Hematopoietic multipotent progenitor cell treated with erythropoietin and hydrocortisone succinate and interleukin-3 and kit ligand, for 15 days (in vitro differentiated cells): ENCODE measurements at places on chromosomes 11 and 22.
A peak's percentile ranks its signal among the peaks of the same experiment; 100 is the strongest.

DNA sequence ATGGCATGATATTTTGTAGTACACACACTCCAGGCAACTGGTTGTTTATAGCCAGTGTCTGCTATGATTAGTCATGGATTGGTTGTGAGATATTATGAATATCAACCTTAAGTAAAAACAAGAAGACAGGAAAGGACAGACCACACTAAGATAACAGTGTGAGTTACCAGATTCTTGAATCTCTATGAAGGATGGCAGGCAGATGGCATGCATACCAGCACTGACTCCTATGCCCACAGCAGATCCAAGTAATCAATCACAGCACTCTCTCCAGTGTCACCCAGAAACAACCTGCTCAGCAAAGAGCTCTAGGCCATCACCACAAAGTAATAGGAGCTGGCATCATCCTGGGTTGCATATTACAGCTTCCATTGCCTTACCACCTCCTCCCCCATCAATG, 116.6 kb downstream of the GALNT18 start:
- DNase-seq = no peak

- DNase-seq = no peak
Measured at GRCh38 chr11:128735935-128736605, 42.2 kb downstream of the FLI1 start.

DNA sequence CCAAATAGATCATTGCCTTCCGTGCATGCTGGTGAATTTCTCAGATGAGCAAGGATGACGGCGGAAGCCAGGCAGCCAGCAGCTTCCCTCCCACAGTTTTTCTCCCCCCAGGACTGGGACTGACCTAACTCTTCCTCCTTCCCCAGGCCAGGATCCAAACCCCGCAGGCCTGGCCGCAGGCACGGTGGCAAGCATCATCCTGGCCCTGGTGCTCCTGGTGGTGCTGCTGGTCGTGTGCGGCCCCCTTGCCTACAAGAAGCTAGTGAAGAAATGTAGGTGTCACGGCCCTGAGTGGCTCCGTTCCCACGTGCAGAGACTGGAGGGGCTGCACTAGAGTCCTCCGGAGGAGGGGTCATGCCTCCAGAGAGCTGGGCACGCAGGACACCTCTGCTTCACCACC, 20.5 kb downstream of the CD5 start:
- no peak for DNase-seq

DNA sequence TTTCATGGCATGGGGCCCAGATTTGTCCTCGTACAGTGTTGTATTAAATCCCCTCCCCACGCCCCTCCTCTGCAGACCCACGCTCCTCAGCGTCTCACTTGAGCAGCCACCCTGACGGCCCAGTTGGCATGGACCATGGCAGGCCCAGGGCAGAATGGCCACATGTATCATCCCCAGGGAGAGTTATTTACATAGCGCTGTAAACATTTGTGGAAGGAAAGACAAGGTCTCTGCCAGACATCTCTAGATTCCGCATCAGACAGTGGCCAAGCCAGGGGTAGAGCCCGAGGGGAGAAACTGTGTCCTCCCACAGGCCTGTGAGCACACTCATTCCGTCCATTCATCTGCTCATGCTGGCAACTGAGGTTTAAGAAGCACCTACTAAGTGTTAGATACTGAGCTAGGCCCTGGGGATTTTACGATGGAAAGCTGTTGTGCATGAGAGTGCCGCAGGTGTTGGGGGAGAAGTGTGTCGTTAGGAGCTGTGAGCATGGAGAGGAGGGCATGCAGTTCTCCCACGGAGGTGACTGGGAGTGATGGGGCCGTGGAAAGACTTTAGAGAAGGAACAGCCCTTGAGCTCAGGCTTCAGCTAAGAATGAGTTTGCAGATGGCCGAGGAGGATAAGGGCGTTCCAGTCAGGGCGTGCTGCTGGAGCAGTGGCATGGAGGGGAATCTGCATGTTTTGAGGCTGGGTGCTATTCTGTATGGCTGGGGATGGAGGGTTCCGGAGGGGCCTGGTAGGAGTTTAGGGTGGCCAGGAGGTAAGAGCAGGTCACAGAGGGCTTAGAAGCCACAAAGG, 94.9 kb downstream of the GRIK4 start:
- no peak for DNase-seq

DNA sequence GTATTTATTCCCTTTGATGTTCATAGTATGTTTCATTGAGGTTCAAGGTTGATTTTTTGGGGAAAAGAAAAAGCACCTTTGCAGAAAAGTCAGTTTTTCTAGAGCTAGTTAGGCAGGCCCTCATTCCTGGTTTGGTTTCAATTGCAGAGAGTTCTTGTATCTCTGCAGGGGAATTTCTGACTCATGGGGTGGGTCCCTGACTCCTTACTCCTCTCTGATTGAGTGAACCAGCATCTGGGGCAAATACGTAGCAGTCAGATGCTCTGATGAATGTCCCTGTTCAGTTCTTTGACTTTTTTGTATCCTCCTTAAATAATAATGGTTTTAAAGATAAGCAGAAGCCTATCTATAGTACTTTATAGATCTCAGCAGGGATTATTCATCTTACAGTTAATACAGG, 7.7 kb upstream of the NCR3LG1 start:
- no peak for DNase-seq

DNA sequence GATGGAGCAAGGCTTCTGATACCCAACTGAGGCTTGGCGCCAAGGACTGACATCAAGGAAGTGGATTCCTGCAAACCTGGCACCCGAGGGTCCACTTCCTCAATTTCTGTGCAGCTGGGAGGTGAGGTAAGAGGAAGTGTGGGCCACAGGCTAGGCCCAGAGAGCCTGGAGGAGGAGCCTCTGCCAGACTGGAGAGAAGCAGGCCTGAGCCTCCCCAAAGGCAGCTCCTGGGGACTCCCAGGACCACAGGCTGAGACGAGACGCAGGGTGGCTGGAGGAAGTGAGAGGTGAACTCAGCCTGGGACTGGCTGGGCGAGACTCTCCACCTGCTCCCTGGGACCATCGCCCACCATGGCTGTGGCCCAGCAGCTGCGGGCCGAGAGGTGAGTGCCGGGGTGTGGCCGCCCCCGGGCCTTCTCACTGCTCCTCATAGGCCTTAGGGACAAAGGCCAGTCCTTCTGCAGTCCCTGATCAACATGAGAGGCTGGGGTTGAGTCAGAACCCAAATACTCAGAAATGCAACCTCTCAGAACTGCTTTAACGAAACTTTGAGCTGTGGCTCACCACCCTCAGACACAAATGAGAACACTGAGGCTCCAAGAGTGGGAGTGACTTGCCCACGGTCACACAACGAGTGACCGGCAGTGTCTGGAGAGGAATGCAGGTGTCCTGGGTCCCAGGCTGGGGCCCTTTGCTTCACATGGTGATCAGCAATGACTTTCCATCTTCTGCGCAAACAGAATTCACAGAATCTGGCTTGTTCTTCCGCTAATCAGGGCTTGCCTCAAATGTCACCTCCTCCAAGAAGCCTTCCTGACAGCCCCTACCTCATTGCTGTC, at the start of gene NCF4:
NCF4 (plus strand) TSS at position 186 of the 839 bp plus-strand sequence; CDS start at position 352, 166 bp downstream.
- no peak for DNase-seq

GRCh38 chr22:43344520-43344787, 1.3 kb upstream of the SCUBE1 start:
- DNase-seq = no peak

DNA sequence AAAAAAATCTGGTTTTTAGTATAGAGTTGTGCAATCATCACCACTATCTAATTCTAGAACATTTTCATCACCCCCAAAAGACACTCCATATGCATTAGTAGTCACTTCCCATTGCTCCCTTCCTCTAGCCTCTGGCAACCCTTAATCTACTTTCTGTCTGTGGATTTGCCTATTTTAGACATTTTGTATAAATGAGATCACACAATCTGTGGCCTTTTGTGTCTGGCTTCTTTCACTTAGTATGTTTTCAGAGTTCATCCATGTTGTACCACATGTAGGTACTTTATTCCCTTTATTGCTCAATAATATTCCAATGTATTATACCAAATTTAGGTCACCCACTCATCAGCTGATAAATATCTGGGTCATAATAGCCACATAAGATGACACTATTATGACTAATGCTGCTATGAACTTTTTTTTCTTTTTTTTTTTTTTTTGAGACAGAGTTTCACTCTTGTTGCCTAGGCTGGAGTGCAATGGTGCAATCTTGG, 67.5 kb upstream of the SCUBE2 start:
- DNase-seq = no peak

DNA sequence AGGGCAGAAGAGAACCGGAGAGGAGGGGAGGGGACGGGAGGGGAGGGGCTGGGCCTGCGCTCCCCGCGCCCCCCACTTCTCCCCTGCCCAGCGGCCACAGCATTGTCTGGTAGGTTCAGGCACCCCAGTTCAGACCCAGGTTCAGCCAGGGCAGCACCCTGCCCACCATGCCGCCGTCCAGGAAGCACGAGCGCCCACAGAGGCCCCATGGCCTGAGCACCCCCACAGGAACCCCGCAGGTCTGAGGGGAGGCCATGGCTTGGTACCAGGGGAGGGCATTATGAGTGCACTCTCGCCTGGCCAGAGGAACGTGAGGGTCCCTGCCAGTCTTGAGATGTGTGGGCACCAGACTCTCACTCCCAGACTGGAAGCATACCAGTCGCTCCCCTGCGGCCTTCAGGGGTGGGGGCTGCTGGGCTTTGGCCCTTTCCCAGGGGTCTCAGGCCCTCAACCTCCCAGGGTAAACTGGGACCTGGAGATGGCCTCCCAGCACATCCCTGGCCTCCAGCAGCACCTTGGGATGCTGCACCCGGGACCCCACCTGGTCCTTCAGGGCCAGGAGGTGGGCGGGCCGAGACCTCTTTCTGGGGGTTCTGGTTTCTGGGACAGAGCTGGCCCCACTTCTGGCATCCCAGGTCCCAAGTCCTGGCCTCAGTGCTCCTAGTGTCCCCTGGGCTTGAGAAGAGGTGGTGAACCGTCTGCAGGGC, 597 bp upstream of the PLXNB2 start:
- no peak for DNase-seq

DNA sequence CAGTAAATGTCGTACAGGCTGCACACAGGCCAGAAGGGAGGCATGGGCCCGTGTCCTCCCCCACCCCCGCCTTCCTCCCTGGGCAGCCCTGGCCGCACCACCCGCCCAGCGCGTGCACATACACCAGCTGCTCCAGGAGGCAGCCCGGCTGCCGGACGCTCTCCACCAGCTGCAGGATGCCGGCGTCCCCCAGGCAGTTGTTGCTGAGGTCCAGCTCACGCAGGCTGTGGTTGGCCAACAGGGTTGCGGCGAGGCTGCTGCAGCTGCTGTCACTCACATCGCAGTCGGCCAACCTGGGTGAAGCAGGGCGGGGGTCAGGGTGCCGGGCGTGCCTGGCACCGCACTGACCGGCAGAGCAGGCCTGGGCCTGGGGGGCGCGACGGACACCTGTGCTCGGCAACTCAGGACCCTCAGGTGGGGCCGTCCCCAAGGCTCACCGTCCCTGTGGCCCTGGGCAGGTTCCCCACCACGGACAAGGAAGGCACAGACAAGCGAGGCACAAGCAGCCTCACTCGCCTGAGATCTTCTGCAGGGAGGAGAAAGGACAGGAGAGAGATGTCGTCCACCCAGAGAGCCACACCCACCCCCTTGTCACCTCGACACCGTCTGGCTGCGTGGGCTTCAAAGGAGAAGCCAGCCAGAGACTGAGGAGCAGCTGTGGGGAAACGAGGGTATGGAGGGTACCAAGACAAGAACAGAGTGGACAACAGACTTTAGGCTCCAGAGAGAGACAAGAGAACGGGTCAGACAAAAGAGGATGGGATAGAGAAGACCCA, 12.1 kb downstream of the RNH1 start:
- DNase-seq = no peak

DNA sequence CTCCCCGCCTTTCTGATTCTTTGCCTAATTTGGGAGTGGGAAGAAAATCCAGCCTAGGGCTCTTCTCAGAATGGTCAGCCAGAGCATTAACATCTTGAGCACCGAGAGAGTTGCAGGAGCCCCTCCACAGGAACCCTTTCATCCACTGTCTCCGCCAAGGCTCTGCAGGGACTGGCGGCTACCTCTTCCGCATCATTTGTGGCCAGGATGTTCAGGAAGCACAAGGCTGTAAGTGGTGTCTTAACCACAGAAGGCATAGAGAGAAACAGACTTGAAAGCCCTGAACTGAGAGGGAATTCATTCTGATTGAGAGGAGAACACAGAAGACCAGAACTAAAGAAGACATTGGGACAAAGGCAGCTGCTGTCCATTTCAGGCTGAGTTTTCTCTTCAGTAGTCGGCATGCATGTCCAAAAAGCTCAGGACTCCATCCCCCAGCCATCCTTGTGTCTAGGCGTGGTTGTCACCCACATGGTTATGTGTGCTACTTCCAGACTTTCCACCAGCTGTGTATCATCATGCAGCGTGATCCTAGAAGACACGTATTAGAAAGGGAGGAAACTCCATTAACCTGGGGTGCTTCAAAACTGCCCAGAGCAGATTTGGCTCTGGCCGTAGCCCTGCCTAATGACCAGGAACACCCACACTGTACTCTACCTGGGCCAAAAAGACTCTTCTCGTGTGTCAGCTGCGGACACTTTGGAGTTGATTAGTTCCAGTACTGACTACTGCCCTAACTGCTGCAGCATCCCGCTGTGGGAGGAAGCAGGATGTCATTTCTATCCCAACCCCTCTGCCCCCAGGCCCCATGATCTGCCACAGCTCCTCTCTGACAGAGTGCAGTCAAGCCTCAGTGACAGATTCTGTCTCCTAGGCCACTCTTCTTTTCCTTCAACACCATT, 725.1 kb downstream of the NTM start:
- no peak for DNase-seq

DNA sequence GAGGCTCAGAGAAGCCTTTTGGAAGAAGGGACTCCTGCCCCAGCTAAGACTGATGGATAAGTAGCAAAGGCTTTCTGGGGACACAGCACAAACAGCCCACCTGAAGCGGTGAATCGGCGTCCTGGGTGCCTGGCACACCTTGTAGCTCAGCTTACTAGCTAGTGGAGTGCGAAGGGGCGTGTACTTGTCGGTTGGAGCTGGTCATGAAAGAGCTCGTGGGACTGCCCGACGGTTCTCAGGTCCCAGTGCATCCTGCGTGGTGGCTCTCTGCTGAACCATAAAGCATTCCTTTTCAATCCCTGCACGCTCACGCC, 690 bp upstream of the UVRAG start:
- no peak for DNase-seq

DNA sequence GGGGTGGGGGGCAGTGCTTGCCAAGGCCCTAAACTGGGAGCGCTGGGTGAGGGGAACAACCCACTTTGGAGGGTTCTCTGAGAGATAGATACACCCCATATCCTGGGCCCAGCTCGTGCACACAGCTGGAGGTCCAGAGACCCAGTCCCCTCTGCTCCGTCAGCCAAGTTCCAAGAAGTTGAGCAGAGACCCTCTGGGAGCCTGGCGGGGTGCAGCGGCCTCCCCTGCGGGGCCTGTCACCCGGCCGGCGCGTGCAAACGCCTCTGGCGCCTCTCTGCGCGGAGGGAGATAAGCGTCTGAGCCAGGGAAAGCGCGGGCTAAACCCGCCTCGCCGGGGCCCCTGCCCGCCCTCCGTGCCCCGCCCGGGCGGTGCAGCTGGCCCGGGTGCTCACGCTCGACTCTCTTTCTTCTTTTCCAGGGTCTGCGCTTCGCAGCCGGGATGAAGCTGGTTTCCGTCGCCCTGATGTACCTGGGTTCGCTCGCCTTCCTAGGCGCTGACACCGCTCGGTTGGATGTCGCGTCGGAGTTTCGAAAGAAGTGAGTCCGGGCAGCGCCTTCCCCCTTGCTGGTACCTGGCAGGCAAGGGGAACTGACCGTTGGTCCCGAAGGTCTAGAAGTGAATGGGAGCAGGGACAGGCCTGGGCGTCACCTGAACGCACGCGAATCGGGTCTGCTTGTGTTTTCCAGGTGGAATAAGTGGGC, 540 bp downstream of the ADM start:
- peak; percentile 64 for DNase-seq
